DMS79 (cell line): ENCODE measurements at places on chromosomes 2 and 18.
A peak's percentile ranks its signal among the peaks of the same experiment; 100 is the strongest.

DNA sequence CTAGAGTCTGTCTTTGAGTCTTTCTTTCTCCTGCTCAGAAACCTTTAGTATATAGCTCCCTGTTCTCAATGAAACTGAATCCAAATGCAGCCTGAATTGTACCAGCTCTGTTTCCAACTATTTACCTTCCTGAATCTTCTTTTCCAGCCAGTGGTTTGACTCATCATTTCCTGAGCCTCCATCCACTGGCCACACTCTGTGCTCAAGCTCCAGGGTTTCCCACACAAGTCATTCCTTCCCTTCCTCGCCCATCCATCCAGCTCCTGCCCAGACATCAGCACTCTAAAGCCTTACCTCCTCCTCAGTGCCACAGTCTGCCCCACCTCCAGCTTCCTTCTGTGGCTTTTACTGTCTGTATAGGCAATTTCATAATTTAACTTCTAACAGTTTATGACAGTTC, 233.6 kb upstream of the RASGRP3 start:
- DNase-seq: no peak

- DNase-seq: no peak
Measured at GRCh38 chr18:31146809-31147208, 15.8 kb downstream of the DSC1 start.

- no peak for DNase-seq
Measured at GRCh38 chr18:60197671-60198462, 174.7 kb downstream of the MC4R start.

DNA sequence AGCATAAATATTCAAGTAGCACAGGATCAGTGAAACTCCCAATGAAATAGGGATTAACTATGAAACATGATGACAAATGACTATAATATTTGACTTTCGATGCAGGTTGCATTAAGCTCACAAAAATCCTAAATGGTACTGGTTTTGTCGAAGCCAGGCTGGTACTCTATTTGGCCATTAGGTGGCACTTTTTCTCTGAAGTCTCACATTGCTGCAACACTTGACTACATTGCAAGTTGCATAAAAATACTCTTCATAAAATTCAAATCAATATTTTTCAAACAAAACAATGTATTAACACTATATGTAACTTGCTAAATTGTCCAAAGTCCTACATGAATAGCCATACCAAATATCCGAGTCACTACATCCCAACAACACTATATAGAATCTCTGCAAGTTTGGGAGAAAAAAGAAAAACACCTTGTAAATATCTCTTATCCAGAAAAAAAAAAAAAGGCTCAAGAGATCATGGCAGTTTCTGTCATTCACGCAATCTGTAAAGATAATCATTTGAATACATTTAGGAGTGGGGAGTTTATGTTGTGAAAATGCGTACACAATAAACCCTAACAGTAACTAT, 9.5 kb downstream of the RTTN start:
- no peak for DNase-seq

- DNase-seq: no peak
Measured at GRCh38 chr2:213145715-213146242, 5.6 kb downstream of the IKZF2 start.

- peak; percentile 46 for DNase-seq
Measured at GRCh38 chr2:6103949-6104348, 411.8 kb downstream of the SOX11 start.

- no peak for DNase-seq
Measured at GRCh38 chr2:24825883-24826772, 32.9 kb downstream of the CENPO start.

GRCh38 chr2:164782323-164782722, 59.3 kb downstream of the COBLL1 start:
- DNase-seq: no peak

- DNase-seq: no peak
Measured at GRCh38 chr2:133788386-133788785, 220.1 kb upstream of the NCKAP5 start.

DNA sequence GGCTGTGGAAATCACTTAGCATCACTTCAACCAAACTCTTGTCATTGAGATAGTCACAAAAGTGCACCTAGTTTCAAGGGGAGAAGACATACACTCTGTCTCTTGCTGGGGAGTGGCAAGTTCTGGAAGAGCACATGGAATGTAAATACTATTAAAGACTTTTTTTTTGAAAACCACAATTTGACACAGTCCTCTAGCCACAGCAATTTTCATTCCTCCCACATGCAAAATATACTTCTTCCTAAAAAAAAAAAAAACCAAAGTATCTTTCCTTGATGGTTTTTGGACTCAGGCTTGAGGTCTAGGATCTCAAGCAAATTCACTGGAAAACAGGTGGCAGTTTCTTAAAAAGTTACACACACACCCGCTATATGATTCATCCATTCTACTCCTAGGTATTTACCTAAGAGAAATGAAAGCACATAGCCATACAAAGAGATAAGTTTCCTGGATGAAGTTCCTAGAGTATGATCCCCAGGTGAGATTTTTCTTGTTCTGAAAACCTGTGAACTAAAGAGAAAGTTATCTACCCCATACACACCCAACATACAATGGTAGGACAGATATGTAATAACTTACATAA, 295.8 kb downstream of the SP3 start:
- DNase-seq: no peak

DNA sequence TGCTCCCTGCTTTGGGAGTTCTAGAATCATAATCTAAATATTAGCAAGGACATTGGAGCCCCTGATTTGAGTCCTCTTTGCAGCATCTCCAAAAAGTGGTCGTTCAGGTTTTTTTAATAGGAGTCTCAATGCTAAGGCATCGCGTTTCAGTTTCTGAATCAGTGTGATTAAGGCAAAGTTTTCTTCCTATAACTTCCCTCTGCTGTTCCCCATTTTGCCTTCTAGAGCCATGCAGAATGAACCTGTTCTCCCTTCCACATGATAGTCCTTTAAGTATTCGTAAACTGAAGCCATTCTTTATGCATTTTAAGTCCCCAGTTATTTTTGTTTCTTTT, 159.5 kb downstream of the PTGR3 start:
- DNase-seq: no peak

DNA sequence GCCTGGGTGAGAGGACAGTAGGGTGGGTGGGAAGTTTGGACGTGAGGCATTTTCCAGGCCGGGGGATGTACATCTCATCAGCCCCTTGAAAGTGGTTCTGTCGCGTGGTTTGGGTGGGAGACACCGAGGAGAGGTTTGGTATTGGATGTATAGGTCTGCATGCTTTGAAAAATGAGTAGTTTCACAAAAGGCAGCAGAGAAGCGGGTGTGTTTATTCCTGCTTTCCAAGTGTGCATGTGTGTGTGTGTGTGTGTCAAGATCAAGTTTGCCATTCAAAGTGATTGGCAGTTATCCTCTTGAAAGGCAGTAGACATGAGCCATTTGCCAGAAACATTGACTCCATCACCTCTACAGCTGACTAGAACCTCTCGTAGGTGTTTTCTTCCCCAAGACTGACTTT, 423.1 kb upstream of the POU3F3 start:
- no peak for DNase-seq

DNA sequence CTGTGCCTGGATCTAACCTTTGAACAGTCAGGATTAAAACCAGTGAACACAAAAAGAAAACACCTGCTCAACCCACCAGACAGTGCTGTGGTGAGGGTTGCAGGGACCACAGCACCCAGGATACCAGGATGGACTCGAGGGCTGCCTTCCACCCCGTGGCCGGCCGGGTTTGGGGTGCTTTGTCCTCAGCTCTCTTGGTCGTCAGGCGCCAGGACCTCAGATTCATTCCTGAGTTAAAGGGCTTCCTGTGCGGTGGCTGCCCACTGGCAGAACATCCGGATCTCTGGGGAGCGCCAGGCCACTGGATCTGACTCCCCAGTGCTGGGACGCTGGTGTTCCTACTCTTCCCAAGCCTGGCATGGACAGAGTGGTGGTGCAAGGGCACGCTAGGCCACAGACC, 239.8 kb downstream of the TFCP2L1 start:
- DNase-seq: no peak

GRCh38 chr18:76098674-76099411, 396.2 kb downstream of the ZNF516 start:
- no peak for DNase-seq

- no peak for DNase-seq
Measured at GRCh38 chr18:34734056-34734455, 24.0 kb downstream of the DTNA start.

DNA sequence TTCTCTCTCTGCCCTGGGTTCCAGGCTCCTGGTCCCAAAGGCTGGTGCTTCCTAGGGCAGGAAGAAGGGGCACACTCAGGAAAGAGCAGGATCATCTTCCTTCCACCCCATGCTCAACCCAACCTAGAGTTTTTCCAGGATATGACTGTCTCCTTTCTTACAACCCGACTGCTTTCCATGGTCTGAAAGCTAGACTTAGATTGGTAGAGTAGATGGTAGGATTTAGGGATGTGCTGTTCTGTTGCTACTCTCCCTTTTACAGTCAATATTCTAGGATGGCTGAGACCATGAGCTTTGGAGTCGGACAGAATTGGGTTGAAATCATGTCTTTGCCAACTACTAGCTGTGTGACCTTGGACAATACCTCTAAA, 45.9 kb upstream of the IGFBP5 start:
- no peak for DNase-seq

GRCh38 chr2:98205889-98206288, 118.9 kb downstream of the VWA3B start:
- DNase-seq: no peak

GRCh38 chr2:234374736-234375135, 122.1 kb downstream of the ARL4C start:
- DNase-seq: no peak

DNA sequence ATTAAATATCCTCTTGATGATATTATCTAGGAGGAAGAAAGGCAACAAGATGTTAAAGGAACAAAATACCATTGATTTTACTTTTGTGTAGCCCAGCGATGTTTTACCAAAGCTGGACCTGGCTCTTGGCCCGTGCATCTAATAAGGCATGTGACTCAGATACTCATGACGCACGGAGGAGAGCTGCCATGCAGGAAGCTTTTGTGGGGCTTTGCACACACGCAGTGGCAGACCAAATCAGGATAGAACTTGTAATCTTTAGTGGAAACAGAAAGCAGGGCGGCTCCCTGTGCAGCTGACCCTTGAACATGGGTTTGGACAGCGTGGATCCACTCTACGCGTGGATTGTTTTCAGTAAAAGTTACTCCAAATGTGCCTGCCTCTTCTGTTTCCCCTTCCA, 190.0 kb downstream of the NAPG start:
- DNase-seq: no peak

DNA sequence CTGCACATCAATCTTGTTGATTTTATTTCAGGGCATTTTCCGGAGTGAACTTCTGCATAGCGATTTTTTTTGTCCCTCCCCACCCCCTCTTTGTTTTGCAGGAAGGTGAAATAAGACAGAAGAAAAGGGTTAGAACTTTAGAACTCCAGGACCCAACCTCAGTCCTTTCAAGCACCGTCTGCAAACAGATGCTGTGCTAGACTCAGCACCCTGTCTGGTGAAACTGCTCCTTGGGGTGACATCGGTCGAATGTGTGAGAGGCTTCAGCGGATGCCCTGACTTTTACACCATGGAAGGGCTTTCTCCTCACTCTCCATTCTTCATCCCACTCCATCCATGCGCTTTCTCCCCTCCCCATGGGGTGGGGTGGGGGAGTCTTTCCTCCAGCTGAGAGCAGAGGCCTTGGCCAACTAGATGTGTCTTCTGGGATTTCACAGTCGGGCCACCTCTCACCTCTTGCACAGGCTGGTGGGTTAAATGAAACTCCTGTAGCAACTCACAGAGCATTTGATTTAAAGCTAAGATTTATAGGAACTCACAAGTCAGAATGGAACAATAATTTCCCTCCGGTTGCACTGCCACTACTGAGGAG, 43.3 kb upstream of the EDAR start:
- no peak for DNase-seq

DNA sequence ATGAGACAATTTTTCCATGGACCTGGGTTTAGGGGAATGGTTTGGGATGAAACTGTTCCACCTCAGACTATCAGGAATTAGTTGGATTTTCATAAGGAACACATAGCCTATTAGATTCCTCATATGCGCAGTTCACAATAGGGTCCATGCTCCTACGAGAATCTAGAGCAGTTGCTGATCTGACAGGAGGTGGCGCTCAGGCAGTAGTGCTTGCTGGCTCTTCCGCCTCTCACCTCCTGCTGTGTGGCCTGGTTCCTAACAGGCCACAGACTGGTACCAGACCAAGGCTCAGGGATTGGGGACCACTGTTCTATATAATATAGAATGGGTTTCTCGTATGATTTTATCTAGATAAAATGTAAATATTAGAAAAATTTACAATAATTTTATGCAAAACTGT, 338.7 kb downstream of the CPS1 start:
- no peak for DNase-seq

- no peak for DNase-seq
Measured at GRCh38 chr2:186460465-186460864, 25.6 kb upstream of the ZC3H15 start.

- peak; percentile 33 for DNase-seq
Measured at GRCh38 chr2:191612496-191612895, 65.4 kb upstream of the NABP1 start.

DNA sequence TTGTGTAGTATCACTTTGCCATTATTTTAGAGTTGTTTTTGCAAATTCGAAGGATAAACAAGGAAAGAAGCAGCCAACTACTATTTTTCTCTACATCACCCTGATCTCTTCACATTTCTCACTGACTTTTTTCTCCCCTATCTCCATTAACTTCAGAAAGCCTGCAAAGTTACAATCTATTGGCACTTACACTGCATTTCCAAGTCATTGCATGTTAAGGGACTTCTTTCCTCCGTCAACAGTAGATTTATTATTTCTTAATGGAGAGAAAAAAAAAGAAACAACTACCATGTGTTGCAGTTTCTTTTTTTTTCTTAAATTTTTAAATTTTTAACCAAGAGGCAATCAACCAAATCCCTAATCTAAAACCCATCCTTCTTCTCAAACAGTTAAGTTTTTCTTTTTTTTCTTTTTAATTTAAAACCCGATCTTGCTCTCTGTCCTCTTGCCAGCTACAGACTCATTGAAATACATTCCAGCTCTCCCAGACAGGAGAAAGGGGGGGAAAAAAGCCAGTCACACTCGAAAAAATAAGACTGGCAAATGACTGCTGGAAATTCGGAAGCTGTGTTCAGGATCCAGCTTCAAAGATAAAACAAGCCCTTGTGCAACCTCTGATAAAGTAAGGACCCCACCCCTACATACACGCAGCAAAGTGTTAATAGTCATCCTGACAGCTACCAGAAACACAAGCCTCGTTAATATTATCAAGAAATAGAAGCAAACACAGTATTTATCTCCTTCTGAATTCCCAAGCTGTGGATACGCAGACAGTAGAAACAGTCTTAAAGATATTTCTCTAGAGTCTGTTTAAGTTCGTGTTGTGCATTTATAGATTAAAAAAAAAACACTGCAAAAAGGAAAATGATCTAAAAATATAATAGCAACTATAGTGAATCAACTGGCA, 1.3 kb downstream of the LRRTM4 start:
- DNase-seq: peak; percentile 17
